ENCODE measurements at places on chromosomes 1 and 21.

DNA sequence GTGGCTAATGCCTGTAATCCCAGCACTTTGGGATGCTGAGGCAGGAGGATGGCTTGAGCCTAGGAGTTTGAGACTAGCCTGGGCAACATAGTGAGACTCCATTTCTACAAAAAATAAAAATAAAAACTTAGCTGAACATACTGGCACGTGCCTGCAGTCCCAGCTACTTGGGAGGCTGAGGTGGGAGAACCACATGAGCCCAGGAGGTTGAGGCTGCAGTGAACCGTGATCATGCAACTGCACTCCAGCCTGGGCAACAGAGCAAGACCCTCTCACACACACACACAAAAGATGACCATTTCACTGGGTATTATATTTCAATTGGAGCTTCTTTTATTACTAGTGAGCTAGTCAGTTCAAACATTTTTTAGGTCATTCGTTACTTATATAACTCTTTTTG lies 116.9 kb upstream of the SLC35F3 start:
- no peak for DNase-seq

DNA sequence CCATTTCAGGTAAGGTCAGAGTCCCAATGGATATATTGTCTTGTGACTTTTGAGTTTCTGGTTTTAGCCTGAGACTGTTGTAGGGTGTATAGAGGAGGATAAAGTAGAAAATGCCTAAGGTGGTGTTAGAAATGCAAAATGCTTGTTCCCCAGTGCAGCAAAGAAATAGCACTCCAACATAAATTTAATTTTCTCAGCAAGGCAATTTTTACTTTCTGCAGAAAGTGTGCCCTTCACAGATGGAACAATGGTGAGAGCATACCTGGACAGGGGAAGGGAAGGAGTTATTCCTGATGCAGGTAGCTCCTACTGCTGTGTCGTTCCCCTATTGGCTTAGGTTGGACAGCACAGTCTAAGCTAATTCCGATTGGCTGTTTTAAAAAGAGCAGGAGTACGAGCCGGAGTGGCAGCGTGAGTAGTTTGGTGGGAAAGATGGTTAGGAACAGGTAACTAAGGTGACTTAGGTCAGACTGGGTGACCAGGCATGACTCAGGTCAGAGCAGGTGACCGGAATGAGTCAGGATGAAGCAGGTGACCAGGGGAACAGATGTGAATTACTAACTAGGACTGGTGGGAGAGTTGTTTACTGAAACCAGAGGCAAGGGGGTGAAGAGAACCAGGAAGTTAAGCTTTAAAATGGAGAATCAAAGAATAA lies 21.5 kb downstream of the SPATA45 start:
- DNase-seq, result no peak

DNA sequence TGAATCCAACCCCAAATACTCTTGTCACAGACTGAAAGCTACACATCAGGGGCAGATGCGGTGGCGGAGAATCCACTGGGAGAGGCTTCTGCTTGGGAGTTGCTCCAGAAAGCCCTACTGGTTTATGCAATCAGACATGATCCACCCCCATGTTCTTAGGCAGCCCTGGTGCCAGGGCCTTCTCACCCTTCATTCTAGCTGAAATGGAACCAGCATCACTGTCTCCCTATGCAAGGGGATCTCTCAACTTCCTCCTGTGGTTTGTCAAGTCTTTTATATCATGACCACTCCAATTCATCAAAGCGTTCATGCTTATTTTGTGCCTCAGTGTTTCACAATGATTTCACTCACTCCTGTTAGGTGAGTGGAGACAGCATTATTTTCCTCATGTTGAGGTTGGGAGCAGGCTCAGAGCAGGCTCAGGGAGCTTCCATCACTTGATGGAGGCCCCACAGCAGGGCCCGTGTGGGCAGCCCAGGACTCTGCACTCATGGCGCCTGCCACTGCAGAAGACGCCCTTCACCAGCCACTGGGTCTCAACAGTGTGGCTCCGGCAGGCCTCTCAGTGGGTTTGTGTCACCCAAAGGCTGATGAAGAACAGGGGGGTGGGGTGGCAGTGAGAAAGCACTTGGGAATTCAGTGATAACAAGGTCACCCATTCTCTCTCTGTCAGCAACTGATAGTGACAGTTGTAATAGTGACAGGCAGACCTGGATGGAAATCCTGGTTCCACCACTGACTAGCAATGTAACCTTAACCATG lies 67.1 kb downstream of the CD58 start:
- DNase-seq, result no peak

GRCh38 chr1:213683529-213683928 lies 304.2 kb upstream of the PROX1 start:
- no peak for DNase-seq

- no peak for DNase-seq
Observed at GRCh38 chr21:45792682-45793383, 149.3 kb downstream of the PCBP3 start.
